ENCODE measurements at places on chromosomes 13 and 19.

- peak; percentile 78 for DNase-seq
Measured at GRCh38 chr19:46271481-46272197, 25.2 kb upstream of the HIF3A start.

DNA sequence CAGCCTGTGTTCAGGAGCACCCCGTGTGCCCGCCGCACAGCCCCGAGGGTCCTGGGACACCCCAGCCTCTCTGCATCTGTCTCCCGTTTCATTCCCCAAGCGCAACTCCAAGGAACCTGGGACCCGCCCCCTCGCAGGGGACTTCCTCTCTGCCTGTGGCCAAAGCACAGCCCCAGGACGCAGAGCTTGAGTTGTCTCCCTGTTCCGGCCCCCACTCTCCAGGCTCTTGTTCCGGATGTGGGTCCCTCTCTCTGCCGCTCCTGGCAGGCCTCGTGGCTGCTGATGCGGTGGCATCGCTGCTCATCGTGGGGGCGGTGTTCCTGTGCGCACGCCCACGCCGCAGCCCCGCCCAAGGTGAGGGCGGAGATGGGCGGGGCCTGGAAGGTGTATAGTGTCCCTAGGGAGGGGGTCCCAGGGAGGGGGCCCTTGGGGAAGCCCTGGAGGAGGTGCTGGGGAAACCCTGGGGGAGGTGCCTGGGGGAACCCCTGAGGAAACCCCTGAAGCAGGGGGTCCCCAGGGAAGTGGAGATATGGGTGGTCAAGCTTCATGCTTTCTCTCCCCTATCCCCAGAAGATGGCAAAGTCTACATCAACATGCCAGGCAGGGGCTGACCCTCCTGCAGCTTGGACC, 1.3 kb downstream of the HCST start:
- DNase-seq = peak; percentile 81

DNA sequence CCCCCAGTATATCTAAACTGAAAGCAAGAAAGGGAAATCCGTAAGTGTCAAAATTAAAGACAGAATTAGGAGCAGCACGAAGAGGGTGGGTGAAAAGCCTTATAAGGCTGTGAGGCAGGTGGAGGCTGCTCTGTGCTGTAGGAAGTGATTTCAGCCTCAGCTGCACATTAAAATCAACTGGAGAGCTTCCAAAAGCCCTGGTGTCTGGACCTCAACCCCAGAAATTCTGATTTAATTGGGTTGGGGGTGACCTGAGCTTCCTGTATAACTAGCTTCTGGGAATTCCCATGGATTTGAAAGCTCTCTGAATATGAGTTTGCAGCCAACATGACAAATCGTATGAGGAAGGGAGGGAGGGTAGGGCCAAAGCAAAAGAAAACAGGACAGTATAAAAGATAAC, 242.4 kb upstream of the TMTC4 start:
- no peak for DNase-seq

- no peak for DNase-seq
Measured at GRCh38 chr19:3065675-3066357, 3.5 kb upstream of the TLE5 start.

DNA sequence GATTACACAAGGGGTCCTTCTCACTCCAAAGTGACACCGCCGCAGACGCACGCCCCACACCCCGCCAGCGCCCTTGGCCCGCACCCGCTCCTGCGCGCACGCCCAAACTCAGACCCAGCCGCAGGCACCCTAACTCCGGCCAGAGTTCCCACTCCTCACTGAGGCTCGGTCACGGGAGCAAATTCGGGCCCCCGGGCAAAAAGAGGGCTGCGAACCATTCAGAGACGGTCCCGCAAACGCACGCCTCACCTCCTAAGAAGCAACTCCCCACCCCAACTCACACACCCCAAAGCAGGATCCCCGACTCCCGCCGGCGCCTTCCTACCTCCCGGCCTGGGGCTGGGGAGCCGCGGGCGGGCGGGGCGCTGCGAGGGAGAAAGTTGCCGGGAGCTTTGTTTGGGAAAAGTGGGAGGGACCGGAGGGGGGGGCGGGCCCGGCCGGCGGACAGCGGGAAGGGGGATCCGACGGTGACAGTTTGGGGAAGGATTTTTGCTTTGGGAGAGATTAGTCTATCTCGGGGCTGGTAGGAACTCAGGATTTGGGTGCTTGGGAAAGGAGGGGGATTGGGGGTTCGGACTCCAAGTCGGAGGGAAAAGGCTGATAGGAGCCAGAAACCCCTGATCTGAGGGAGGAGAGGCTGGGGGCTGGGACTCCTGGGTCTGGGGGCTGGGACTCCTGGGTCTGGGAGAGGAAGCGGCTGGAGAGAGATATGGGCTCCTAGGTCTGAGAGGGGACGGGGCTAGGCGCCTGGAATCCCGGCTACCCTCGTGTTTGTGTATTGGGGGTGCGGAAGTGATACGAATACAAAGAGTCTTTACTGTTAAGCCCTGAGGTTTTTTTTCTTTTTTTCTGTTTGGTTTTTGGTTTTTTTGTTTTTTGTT, at the start of gene TEAD2:
Gene TEAD2 (minus strand): TSS at position 369 of the 881 bp plus-strand sequence. CDS start 2,341 bp downstream, outside the sequence.
- DNase-seq = peak; percentile 77

DNA sequence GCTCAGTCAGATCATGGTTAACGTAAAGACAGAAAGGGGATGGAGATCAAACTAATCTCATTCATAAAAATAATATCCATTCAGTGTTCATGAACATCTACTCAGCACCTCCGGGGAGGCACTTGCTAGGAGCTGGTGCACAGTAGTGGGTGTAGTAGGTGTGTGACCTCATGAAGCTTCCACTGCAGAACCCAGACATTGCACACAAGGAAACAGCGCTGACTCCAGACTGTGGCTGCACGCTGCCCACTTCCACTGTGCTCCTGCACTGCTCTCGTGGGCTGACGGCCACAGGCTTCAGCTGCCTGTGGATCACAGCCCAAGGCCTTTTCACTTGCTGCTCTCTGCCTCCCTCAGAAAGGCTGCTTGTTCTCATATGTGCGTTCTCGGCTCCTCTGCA, 214.4 kb upstream of the ZNF507 start:
- no peak for DNase-seq

DNA sequence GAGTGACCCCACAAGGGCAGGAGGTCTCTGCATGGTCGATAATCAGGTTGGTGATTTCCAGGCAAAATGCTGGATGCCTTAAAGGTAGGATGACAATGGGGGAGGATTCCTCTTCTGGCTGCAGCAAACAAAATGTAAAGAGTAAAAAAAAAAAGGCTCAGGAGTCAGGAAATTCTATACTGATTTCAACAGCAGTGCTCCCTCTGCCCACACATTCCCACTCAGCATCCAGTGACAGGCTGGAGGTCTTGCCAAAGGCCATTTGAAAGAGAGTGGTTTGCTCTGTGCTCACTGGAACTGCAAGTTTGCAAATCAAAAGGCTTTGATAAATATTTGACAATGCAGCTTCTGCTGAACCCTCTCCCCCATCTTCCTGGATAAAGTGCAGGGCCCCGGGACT, 135.4 kb downstream of the TNFRSF19 start:
- DNase-seq = no peak

DNA sequence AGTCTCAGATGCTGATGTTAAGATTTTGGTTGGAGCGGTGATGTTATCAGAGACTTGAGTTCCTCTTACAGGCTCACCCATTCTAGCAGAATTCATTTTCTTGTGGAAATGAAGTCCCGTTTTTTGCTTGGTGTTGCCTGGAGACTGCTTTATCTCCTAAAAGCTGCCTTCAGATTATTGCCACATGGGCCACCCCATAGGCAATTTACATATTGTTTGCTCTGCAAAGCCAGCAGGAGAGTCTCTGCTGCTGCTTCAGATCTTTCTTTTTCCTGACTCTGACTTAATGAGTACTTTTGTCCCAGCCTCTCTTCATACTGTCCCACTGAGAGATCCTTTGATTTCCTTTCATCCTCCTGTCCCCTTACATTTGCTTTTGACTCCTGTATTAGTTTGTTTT, 114.6 kb downstream of the TDRD3 start:
- no peak for DNase-seq

- no peak for DNase-seq
Measured at GRCh38 chr19:10320602-10321416, 5.0 kb upstream of the FDX2 start.

GRCh38 chr19:21698215-21698614, 69.2 kb downstream of the ZNF100 start:
- no peak for DNase-seq

DNA sequence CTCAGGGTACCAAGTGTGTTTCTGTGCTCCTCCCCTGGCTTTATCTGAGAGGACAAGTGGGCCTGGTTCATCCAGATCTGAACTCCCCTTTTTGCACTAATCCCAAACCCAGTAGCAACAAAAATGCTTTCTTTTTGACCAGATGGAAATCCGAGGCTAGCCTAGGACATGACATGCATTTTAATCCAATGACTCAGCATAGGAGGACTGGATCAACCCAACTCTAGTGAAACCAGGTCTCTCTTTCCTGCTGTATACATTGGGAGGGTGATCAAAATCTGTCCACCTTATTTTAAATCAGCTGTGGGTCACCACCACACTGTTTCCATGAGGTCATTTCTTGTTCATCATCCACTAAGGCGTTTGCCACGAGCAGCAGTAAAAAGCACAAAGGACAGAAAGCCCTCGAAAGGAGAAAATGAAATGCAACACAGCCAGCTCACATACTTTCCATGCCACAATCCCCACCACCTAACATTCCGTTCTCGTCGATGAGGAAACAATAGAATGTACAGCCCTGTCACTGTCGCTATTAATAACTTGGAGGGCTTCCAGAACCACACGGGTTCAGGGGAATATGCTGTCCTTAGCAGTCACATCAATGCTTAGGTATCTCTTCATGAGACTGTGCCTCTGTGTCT, 543.0 kb downstream of the IRS2 start:
- peak; percentile 96 for DNase-seq

DNA sequence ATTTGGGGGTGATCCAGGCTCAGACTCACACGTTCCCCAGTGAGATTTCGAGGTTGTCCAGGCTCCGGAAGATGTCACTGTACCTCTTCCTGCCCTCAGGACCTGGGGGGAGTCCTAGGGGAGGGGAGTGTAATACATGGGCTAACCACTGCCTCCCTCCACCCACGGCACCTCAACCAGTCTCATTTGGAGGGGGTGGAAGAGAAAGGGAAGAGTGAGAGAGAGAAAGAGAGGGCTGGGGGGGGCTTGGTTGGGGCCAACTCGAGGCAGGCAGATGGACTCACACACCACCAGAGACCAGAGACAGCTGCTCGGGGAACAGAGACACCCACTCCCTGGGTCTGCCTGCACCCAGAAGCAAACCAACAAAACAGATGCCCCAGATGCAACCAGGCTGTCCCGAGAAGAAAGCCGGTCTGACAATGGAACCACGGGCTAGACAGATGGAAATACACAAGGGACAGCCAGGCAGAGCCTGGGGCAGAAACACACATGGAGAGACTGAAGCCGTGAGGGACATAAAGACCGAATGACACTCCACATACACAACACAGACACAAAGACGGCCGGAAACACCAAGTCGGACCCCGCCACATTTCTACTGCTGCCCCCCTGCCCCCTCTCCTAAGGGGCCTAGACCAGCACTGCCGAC, 825 bp downstream of the GMIP start:
- peak; percentile 13 for DNase-seq

DNA sequence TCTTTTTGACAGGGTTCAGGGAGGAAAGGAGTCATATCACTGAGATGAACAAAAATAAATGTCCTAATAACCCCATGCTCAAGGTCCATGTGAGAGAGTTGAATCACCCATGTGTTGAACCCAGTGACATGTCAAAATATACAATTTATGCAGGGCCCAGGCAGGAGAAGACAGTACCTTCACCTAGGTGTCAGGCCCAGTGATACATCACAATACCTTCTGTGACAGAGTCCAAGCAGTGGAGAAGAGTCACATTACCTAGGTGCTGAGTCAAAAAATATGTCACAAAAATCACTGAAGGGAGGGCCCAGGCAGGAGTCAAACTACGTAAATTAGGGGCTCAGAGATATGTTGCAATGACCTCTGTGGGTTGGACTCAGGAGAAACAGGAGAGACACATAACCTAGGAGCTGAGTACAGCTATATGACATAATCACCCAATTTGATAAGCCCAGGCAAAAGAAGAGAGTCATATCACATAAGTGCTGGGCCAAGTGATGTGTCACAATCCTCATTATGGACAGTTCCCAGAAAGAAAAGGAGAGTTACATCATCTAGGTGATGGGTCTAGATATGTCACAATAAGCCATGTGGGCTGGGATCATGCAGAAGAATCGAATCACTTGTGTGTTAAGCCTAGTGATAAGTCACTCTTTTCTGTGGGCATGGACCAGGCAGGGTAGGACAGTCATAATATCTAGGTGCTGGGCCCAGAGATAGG, 13.8 kb upstream of the ZNF724 start:
- DNase-seq = no peak

- no peak for DNase-seq
Measured at GRCh38 chr19:50516456-50516855, 2.7 kb upstream of the ASPDH start.

- DNase-seq = no peak
Measured at GRCh38 chr13:69108486-69108885, 999.1 kb upstream of the ATXN8OS start.

- no peak for DNase-seq
Measured at GRCh38 chr13:32642858-32643257, 56.6 kb downstream of the PDS5B start.

DNA sequence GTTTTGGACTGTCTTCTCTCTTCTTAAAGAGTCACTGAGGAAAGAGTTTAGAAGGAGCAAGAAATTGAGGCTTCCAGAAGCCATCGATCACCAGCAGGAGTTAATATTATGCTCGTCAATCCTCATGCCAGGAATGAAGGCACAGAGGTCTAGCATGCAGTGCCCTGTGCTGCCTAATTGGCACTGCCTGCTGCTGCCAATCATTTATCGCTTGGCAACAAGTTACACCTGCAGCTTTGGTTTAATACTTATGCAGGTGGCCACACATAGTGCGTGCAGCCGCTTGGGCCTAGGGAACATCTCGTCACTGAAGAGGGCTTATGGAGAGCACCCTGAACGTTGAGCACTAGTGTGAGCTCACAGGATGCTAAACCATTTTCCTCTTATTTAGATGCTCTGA, 2.7 kb upstream of the SOX1 start:
- no peak for DNase-seq

DNA sequence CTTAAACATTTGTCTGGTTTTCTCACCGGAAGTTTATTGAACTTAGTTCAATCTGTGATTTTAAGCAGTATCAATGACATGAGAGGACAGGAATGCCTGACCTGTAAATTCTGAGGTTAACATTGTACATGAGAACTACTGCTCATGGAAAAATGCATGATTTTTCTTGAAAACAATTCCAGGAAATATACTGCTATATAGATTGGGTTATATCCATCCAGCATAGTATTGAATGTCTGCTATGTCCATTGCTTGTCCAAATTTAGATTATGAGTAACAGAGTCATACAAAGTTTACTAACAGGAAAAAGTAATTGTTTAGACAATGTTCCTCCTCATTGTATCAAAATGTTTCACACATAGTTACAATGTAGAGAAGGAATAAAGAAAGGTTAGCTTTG, 606.8 kb downstream of the DACH1 start:
- no peak for DNase-seq

GRCh38 chr19:44765033-44765948, 12.4 kb upstream of the CBLC start:
- peak; percentile 63 for DNase-seq

Data from fibroblast of skin of right quadriceps (primary cell).